ENCODE measurements at places on chromosomes 3 and 15. TPM values are rescaled to one million over a fixed set of nuclear protein-coding genes. Genes with fewer than 3 reads are reported as not detected.

The CEP152 gene
- total RNA-seq: 19.7 TPM

The SPSB4 gene
- total RNA-seq: not detected

The RYR3 gene
- not detected for total RNA-seq

The PLCB2 gene
- total RNA-seq: 57.7 TPM

The SLC38A3 gene
- not detected for total RNA-seq

The CCR3 gene
- not detected for total RNA-seq

The MST1R gene
- total RNA-seq: 1.2 TPM

The CCDC39 gene
- not detected for total RNA-seq

The CATSPER2 gene
- 0.77 TPM for total RNA-seq

The EXD1 gene
- not detected for total RNA-seq

The KLF15 gene
- 0.11 TPM for total RNA-seq
